Liver (tissue), 10 donors: ENCODE measurements at places on chromosomes 6 and 20. TPM values are rescaled to one million over a fixed set of nuclear protein-coding genes. Genes with fewer than 3 reads are reported as not detected.

CTAGE9 gene
- total RNA-seq: not detected

LY6G6D gene
- total RNA-seq: not detected

SIRPA gene
- 29.6 TPM for total RNA-seq

RAET1E gene
- not detected for total RNA-seq

FERMT1 gene
- 0.25 TPM for total RNA-seq

TRIM10 gene
- 0.75 TPM for total RNA-seq

FNDC1 gene
- 0.17 TPM for total RNA-seq

PPIL6 gene
- total RNA-seq: 0.51 TPM

TMEM244 gene
- total RNA-seq: not detected

RSPO3 gene
- 1.4 TPM for total RNA-seq

MEP1A gene
- 1.8 TPM for total RNA-seq

RAET1L gene
- total RNA-seq: not detected

DOK5 gene
- total RNA-seq: 0.08 TPM

SRMS gene
- not detected for total RNA-seq

BPIFB4 gene
- total RNA-seq: not detected

C20orf144 gene
- total RNA-seq: not detected

POU5F1 gene
- not detected for total RNA-seq

REM1 gene
- 0.17 TPM for total RNA-seq
